GM23248 (cell line): ENCODE measurements at places on chromosomes 1 and 21. TPM values are rescaled to one million over a fixed set of nuclear protein-coding genes. Genes with fewer than 3 reads are reported as not detected.

DNA sequence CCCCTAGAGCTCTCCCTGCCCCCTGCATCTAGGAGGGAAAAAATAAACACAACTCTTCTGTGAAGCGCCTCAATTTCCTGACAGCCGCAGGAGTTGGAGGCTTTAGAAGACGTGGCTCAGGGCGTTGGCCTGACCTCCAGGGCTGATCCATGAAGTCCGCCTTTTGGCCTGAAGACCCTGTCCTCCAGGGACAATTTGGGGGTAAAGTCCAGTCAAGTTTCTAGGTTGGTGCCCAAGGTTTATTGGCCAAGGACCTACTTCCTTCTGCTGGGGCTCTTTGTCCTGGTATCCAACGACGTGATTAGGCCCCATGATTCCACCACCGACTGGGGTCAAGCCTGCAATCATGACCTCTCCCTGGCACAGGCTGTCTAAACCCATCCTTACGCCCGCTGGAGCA is 54.9 kb downstream of the PTPRF start:
- peaks cover 14% of the 10 kb centered on the region for H3K4me1 ChIP-seq
- no peaks in the 10 kb centered on the region for H3K27me3 ChIP-seq
- H3K27ac ChIP-seq: no peak overlapping the region
- H3K36me3 ChIP-seq: no peaks in the 10 kb centered on the region
- H3K4me3 ChIP-seq: no peak overlapping the region
- no peak for DNase-seq

GRCh38 chr1:51270751-51271150 is 34.7 kb downstream of the RNF11 start:
- no peak overlapping the region for H3K4me3 ChIP-seq
- H3K4me1 ChIP-seq: peaks cover 38% of the 10 kb centered on the region
- peak; percentile 50 for DNase-seq
- H3K27me3 ChIP-seq: no peaks in the 10 kb centered on the region
- H3K36me3 ChIP-seq: peaks cover 12% of the 10 kb centered on the region

DNA sequence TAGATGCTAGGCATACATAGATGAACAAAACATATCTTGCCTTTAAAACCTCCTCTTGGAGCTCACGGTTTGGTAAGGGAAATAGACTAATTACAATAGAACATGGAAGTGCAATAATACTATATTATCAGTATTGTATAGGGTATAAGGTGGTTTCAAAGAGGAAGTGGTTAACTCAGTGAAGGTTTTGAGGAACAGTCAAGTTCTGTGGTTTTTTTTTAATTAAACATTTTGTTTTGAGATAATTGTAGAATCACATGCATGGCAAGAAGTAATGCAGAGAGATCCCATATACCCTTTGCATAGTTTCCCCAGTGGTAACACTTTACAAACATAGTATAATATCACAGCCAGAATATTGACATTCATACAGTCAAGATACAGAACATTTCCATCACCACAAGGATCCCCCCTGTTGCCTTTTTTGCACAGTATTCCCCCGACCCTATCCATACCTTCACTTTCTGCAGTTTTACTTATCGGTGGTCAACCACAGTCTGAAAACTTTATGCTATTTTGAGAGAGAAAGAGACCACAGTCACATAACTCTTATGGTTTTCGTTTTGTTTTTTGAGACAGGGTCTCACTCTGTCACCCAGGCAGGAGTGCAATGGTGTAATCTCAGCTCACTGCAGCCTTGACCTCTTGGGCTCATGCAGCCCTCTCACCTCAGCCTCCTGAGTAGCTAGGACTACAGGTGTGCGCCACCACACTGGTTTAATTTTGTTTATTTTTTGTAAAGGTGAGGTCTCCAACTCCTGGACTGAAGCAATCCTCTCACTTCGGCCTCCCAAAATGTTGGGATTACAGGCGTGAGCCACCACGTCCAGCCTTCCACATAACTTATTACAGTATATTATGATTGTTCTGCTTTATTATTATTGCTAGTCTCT is 60.5 kb upstream of the KIAA1614 start:
- DNase-seq: no peak
- H3K27ac ChIP-seq: no peak overlapping the region
- H3K4me3 ChIP-seq: no peak overlapping the region
- no peaks in the 10 kb centered on the region for H3K27me3 ChIP-seq
- H3K4me1 ChIP-seq: no peaks in the 10 kb centered on the region

DNA sequence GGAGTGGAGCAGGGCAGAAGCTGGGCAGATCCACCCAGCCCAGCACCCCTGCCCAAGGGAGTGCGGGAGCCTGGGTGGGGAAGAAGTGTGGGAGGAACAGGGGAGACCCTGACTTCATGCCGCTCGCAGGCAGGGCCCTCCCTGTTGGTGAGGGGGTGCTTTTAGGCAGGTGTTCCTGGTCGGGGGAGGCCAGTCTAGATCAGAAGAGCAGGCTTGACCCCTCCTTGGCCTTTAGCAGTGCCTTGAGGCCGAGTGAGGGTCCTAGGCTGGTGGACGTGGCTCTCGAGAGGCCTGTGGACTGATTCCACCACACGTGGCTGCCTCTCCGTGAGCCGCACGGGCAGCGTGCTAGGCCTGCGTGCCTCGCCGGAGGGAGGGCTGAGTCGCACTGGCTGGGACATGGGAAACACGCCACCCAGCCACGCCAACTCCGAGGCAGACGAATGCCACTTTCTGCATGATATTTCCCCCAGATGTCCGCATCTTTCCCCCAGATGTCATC is 19.4 kb upstream of the COL18A1 start:
- no peaks in the 10 kb centered on the region for H3K36me3 ChIP-seq
- no peak overlapping the region for H3K4me3 ChIP-seq
- no peak for DNase-seq
- no peaks in the 10 kb centered on the region for H3K27me3 ChIP-seq
- H3K27ac ChIP-seq: no peak overlapping the region

- H3K27ac ChIP-seq: no peak overlapping the region
- no peak overlapping the region for H3K4me3 ChIP-seq
- no peaks in the 10 kb centered on the region for H3K4me1 ChIP-seq
- peak; percentile 70 for DNase-seq
- H3K36me3 ChIP-seq: no peaks in the 10 kb centered on the region
- H3K27me3 ChIP-seq: peaks cover 8% of the 10 kb centered on the region; the same call in 1 of the 2 replicates
Observed at GRCh38 chr1:37741130-37741529, 23.8 kb downstream of the EPHA10 start.

- H3K36me3 ChIP-seq: peaks cover 11% of the 10 kb centered on the region; the same call in 1 of the 2 replicates
- DNase-seq: peak; percentile 10
- no peak overlapping the region for H3K4me3 ChIP-seq
- peaks cover 8% of the 10 kb centered on the region for H3K4me1 ChIP-seq
- H3K27me3 ChIP-seq: no peaks in the 10 kb centered on the region
Observed at GRCh38 chr1:231236208-231236591, 4.8 kb upstream of the GNPAT start.

- peak overlapping the region; percentile 82 for H3K27ac ChIP-seq
- no peak overlapping the region for H3K4me3 ChIP-seq
- no peaks in the 10 kb centered on the region for H3K27me3 ChIP-seq
- no peak for DNase-seq
- peaks cover 44% of the 10 kb centered on the region for H3K36me3 ChIP-seq
Observed at GRCh38 chr21:46120301-46121285, 22.7 kb downstream of the COL6A2 start.

DNA sequence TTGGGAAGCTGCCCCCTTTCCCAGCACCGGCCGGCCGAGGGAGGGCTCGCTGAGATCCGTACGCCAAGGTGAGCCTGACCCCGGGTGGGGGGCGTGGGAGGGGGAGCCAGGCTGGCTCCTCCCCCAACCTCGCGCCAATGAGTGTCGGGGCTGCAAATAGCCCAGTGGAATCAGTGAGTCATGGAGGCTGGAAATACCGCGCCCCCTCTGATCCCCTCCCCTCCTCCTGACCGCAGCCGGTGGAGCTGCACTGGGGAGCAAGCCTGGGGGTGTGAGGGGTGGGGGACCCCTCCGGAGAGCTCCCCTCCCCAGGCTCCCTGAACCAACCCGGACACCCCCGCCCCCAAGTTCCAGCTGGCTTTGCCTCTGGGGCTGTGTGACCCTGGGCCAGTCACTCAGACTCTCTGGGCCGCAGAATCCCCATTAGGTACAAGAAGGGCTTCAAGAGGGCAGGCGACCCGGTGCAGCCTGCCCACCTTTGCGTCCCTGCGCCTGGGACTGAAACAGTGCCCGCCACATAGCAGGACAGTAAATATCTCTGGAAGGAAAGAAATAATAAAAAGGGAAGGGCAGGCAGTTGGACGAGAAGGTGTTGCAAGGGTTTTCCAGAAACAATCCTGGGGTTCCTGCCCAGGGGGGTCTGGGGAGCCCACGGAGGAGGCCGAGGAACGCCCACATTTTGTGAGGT is 4.5 kb downstream of the HSPB7 start:
- H3K4me3 ChIP-seq: peak overlapping the region; percentile 47
- no peaks in the 10 kb centered on the region for H3K36me3 ChIP-seq
- H3K4me1 ChIP-seq: peaks cover 37% of the 10 kb centered on the region
- H3K27me3 ChIP-seq: no peaks in the 10 kb centered on the region
- DNase-seq: peak; percentile 86

DNA sequence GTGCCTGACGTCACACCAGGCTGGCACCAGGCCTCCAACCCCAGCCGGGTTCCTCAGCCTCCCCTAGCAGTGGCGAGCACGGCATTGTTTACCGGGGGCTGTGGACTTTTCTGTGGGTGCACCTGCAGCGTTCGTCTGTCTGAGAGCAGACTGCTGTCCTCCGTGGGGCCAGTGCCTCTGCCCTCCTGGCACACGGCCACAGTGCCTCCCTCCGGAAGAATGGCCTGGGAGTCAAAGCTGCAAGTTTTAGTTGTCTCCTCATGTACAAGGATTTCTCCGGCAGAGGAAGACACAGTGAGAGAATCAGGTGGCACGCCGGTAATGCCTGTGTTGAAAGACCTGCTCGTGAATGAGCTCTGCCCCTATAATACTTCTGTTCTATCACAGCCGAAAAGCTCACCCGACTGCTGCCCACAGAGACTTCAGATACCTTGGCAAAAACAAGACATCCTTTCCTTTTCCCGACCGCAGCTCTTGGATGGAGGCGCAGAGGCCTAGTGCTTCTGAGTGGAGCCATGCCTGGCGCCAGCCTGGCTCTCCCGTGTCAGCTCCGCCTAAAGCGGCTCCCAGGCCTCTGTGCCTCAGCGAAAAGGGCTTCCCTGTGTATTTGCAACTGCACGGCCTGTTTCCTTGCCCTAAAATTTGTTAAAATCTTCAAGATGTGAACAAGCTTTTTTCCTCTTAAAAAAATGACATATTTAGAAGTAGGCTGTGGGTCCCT is 71.4 kb downstream of the AGPAT3 start:
- no peak overlapping the region for H3K4me3 ChIP-seq
- DNase-seq: peak; percentile 61
- H3K27me3 ChIP-seq: no peaks in the 10 kb centered on the region

- DNase-seq: no peak
- H3K4me3 ChIP-seq: no peak overlapping the region
- H3K27me3 ChIP-seq: no peaks in the 10 kb centered on the region
- peaks cover 7% of the 10 kb centered on the region; the same call in 1 of the 2 replicates for H3K4me1 ChIP-seq
- no peaks in the 10 kb centered on the region for H3K36me3 ChIP-seq
Observed at GRCh38 chr1:243726806-243727502, 123.1 kb downstream of the AKT3 start.

The ADCY10 gene
- 0.11 TPM in 1 of 2 replicates, not detected in the other for total RNA-seq
